Ureter (tissue), 1 donor: ENCODE measurements at places on chromosomes 6 and 20. TPM values are rescaled to one million over a fixed set of nuclear protein-coding genes. Genes with fewer than 3 reads are reported as not detected.

GRCh38 chr6:166610069-166610468, 17.0 kb downstream of the RPS6KA2 start:
- DNase-seq: no peak

The ABCC10 gene
- total RNA-seq: 52.7 TPM

- DNase-seq: no peak
Measured at GRCh38 chr6:33966536-33966935, 162.7 kb upstream of the MLN start.

The NRN1 gene
- 7.3 TPM for total RNA-seq

The CLVS2 gene
- 0.18 TPM for total RNA-seq

The EPPIN gene
- not detected for total RNA-seq

The PLN gene
- total RNA-seq: 89.3 TPM

The CALHM6 gene
- 2.2 TPM for total RNA-seq

GRCh38 chr6:19857139-19857538, 20.0 kb downstream of the ID4 start:
- DNase-seq: no peak

DNA sequence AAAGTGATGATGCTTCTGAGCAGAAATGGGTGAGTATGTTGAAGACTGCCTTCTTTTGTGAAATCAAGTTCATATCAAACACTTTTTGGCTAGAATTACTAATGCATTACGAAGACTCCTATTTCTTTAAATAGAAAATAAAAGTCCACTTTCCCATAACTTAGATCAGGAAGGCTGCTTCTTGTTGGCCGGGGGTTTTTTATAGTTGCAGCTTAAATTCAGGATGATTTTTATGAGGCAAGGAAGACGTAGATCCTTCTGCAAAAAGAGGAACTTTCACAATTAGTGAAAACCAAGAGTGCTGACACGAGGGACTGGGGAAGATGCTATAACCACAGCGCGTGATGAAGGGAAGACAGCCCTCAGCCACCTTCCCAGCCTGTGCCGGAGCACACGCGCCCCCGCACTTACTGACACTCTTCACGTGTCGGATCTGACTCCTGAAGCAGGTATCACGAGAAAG, 206.1 kb upstream of the PRDM1 start:
- no peak for DNase-seq

The SNAP91 gene
- total RNA-seq: 0.83 TPM

- no peak for DNase-seq
Measured at GRCh38 chr6:121105461-121105860, 228.8 kb downstream of the TBC1D32 start.

The HCK gene
- total RNA-seq: 6.1 TPM

DNA sequence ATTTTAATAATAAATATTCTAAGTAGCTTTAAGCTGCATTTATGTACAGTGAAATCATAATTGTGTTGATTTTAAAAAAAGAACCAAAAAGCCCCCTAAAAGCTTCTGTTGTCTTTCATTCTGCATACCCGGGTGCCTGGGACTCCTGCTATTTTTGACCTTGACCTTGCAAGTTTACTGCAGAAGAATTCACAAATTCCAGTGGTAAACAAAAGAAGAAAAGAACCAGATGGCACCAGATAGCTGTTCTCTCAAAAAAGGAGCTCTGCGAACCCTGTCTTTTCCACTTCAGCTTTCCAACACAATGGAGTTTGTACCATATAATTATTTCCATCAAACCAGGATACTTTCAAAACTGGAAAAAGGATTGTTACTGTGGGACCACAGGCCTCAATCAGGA, 363.3 kb downstream of the SMOC2 start:
- no peak for DNase-seq

The OPN5 gene
- total RNA-seq: not detected

DNA sequence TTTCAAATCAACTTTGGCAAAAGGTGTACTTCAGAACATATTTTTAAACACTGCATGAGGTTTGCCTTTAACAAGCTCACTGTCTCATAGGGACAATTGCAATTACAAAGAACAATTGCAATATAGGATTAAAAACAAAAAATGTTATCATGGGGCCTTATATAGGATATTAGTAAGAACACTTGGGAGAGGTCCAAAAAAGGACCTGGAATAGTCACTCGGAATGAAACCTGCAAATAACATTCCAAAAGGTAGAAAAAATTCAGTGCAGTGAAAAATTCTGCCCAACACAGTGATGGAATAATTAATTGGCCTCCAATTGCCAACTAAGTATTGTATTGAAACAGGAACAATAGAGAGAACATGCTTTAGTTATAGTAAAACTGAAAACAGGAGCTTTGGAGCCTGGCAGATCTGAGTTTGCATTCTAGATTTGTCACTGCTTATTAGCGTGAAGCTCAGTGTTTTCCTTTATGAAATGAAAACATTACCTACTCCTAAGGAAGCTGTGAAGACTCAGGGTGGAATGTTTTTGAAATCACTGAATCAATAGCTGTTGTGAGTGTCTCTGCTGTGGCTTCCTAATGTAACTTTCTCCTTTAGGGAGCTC, 172.6 kb upstream of the BMP5 start:
- DNase-seq: no peak

DNA sequence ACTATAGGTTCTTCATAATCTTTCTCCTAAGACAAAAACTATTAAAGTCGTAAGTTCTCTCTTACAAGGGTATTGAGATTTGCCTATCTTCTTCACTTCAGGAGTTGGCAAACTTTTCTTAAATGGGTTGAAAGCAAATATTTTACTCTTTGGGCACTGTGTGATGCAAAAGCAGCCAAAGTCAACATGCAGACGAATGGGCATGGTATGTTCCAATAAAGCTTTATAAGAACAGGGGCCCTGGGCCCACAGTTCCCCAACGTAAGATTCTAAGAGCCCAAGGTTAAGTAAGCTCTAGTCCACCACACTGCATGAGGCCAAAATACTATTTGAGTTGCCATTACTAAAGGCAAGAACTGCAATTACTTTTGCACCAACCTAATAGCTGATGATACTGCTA, 11.5 kb downstream of the CD164 start:
- no peak for DNase-seq

GRCh38 chr20:14764511-14765369, 427.3 kb upstream of the FLRT3 start:
- DNase-seq: peak; percentile 79

The ILRUN gene
- 61.3 TPM for total RNA-seq

- no peak for DNase-seq
Measured at GRCh38 chr6:14910692-14911547, 334.9 kb upstream of the JARID2 start.

- no peak for DNase-seq
Measured at GRCh38 chr6:98800866-98801265, 33.5 kb upstream of the POU3F2 start.

- DNase-seq: peak; percentile 92
Measured at GRCh38 chr20:38152621-38153221, 12.3 kb downstream of the TGM2 start.

GRCh38 chr20:10963717-10964266, 290.0 kb upstream of the JAG1 start:
- DNase-seq: no peak

The PAX1 gene
- not detected for total RNA-seq

- no peak for DNase-seq
Measured at GRCh38 chr6:12384357-12384912, 94.3 kb downstream of the EDN1 start.

GRCh38 chr6:12608874-12609273, 107.7 kb upstream of the PHACTR1 start:
- DNase-seq: no peak

GRCh38 chr6:241336-241865, 50.9 kb upstream of the DUSP22 start:
- no peak for DNase-seq

- no peak for DNase-seq
Measured at GRCh38 chr6:105993341-105994117, 92.6 kb upstream of the PRDM1 start.

- no peak for DNase-seq
Measured at GRCh38 chr6:158591134-158591809, 31.4 kb downstream of the TMEM181 start.

The F13A1 gene
- 61.0 TPM for total RNA-seq

GRCh38 chr20:32064667-32065066, 12.6 kb downstream of the HCK start:
- no peak for DNase-seq

The HNF4A gene
- not detected for total RNA-seq

The TTLL9 gene
- total RNA-seq: 0.86 TPM

DNA sequence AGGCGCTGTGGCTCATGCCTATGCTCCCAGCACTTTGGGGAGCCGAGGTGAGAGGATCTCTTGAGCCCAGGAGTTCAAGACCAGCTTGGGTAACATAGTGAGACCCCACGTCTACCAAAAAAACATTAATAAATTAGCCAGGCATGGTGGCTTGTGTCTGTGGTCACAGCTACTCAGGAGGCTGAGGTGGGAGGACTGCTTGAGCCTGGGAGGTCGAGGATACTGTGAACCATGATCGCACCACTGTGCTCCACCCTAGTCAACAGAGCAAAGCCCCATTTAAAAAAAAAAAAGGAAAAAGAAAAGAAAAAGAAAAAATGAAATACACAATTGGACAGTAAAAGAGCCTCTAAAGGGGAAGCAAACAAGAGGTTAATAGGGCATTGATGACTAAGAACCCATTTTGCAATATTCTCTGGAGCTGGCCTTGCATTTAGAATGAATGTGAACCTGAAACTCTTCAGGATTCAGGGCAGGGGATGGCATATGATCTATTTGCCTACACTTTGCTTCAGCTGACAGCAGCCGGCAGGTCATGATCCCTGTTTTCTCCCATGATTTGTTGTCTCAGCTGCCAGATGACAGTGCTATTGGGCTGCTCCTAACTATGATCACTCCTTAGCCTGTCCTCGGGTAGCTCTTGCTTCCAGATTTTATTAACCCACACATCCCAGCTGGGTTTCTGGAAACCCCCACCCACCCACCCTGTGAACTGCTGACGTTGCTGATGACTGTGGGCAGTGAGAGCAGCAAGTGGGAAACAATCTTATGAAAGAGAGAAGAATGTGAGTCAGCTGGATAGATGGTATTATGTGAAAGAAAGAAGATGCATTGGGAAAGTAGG, 83.8 kb upstream of the ELOVL5 start:
- no peak for DNase-seq

- DNase-seq: no peak
Measured at GRCh38 chr6:2630891-2631571, 119.7 kb downstream of the MYLK4 start.

- DNase-seq: no peak
Measured at GRCh38 chr6:88662163-88662580, 301.2 kb downstream of the RNGTT start.

DNA sequence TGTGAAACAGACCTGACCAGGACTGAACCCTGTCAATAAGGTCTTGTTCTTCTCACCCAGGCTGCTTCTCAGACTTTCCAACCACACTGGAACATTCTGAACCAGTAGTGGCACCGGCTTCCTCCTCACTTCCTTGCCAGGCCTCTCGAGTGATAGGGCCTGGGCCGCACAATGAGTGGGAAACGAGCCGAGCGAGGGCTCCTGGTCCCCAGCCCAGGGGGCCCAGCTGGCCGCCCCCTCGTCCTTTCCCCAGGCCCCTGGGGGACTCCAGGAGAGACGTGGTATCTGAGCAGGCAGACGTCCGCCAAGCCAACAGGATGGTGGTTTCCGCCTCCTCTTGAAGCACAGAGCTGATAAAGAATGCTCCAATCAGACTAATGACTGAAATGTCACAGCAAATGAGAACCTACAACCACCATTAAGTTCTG, 117.9 kb downstream of the GMDS start:
- DNase-seq: peak; percentile 50

- peak; percentile 63 for DNase-seq
Measured at GRCh38 chr6:45677381-45678284, 299.9 kb upstream of the SUPT3H start.

GRCh38 chr6:124983383-124984083, 21.3 kb downstream of the RNF217 start:
- no peak for DNase-seq
